ENCODE measurements at places on chromosomes 12 and 14.

DNA sequence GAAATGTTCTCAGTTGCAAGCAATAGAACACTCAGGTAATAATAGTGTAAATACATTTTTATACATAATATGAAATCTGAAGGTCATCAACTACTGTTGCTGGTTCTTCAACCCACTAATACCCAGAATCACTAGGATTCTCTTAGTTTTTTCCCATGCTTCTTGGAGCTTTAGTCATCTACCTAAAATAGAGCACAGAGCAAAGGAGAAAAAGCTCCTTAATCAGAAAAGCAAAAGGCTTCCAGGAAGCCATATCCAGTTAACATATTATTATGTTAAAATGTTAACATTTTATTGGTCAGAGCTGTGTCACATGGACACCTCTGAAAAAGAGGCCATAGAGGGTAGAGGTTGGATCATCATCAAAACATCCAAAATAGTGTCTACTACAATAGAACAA, 57.0 kb downstream of the CCER1 start:
- DNase-seq, result no peak

DNA sequence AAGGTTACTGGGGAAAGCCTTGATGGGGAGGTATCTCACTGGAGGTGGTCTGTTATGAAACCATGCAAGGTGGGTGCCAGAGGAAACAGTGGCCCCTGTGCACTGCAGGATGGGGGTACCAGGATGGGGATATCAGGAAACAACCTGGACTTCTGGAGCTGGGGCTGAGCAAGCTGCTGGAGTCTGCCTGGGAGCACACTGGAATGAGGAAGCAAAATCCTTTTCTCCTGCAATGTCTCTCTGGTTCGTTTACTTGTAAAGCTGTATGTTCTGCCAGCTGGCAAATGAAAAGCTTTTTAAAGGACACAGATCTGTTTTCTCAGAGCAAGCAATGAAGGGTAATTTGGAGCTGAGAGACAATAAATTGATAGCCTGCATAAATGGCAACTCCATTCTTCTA, 23.2 kb upstream of the SERPINA1 start:
- DNase-seq, result no peak

GRCh38 chr14:93458234-93458633, 27.5 kb downstream of the UNC79 start:
- DNase-seq, result no peak

DNA sequence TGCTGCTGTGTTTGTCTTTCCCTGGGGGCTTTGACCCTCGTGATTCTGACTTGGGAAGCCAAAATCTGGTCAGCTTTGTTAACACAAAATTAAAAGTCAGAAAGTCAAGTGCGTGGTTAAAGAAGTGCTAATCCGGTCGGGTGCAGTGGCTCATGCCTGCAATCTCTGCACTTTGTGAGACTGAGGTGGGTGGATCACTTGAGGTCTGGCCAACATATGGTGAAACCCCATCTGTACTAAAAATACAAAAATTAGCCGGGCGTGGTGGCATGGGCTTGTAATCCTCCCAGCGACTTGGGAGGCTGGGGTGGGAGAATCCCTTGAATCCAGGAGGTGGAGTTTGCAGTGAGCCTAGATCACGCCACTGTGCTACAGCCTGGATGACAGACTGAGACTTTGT, 844.6 kb downstream of the VRK1 start:
- no peak for DNase-seq

GRCh38 chr14:99517643-99518381, 36.6 kb downstream of the CCNK start:
- no peak for DNase-seq

DNA sequence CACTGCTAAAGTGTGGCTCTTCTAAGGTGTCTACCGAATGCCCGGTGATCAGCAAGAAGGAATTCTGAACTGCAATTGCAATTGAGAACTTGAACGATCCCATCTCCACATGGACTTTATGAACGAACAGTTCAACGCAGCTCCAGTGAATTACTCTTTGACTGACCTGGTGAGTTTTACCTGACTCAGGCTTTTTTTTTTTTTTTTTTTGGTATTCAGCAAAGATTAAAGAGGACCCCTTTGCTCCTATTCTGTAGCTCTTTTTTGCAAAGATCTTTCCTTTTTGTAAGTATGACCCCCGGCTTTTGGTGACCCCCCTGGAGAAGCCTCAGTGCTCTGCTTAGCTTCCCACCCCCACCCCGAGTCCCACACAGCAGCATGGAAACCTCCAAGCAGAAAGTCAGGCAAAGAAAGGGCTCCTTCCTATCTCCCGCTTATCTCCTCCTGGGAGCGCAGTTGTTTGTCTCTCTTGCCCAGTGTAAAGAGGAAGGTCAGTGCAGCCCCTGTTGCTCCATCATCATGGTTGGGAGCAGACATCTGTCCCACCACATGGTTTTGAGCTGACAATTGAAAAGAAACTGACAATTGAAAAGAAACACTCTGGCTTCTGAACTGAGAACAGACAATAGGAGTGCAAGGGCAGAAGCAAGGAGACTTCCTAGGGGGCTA, 72.1 kb upstream of the DIO3 start:
- DNase-seq, result peak; percentile 17

GRCh38 chr12:66163289-66163688, 6.5 kb downstream of the TMBIM4 start:
- no peak for DNase-seq

DNA sequence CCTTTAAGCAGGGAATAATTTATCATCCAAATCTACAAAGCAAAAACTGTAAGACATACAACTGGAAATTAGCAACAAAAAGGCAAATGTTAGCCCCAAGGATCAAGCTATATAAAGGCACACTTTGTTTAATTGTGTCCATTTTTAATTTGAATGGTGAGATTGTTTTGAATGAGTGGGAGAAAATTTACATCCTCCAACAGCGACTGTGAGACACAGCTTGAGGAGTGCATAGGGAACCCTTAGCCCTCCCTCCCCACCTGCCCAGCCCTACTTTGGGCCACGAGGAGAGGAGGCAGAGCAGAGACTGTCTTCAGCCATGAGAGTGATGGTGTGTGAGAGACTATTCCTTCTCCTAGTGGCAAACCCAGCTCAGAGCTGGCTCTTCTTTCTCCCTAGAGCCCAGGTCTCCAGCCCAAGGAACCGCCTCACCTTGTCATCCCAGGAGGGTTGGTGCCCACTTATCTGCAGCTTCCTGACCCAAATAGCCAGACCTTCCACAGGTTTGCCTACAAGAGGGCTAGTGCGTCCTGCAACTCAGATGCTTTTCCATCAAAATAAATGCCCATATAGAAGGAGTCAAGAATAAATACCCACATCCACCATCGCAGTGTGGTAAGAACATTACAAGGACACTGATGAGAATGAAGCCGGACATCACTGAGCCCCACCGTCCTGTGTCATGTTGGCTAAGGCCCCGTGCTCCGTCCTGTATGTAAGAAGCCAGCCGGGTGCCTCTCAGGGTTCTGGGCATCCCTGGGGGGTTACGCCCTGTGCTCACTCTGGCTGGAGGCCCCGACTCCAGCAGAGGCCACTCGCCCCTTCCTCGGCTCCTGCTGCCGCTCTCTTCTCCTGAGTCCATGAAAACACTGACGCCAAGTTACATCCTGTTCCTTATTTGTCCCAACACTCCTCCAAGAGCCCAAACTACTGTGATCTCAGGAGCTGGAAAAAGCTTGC, 36.4 kb upstream of the C14orf180 start:
- DNase-seq, result no peak

GRCh38 chr14:60977847-60978246, 3.0 kb downstream of the TRMT5 start:
- DNase-seq, result no peak

- no peak for DNase-seq
These were observed 40.9 kb downstream of the RERG start for GRCh38 chr12:15180325-15180724.

DNA sequence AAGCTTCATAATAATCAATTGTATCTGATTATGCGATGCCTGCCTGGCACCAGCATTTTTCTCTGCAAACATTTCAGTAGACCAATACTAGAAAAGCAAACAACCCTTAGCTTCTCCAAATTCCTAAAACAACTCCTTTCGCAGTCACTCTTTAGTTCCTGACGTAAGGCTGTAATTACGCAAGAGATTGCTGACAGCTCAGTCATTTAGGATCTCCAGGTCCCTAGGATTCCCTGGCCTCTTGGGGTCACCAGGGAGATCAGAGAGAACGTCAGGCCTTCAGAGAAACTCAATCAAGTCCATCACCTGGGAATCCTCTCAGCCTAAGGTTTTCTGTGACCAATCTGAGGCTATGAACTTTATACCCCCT, 390.6 kb downstream of the PAWR start:
- no peak for DNase-seq

- peak; percentile 90 for DNase-seq
These were observed 19.3 kb upstream of the SERPINA6 start for GRCh38 chr14:94342334-94342934.

GRCh38 chr12:12562016-12562483, 613 bp downstream of the DUSP16 start:
- DNase-seq, result no peak

GRCh38 chr14:76386944-76387782, 11.2 kb downstream of the ESRRB start:
- DNase-seq, result peak; percentile 19

All from breast epithelium (tissue), 4 donors.